ENCODE measurements at places on chromosomes 11 and 22. TPM values are rescaled to one million over a fixed set of nuclear protein-coding genes. Genes with fewer than 3 reads are reported as not detected.

KRTAP5-9 gene
- polyA plus RNA-seq: not detected

PKDREJ gene
- polyA plus RNA-seq: 0.35 TPM

MAPK8IP1 gene
- polyA plus RNA-seq: 1.8 TPM

OR2D2 gene
- not detected for polyA plus RNA-seq

All from sigmoid colon (tissue), 7 donors.